ENCODE measurements at places on chromosomes 6 and 20.

GRCh38 chr6:46715141-46715540 lies 20.0 kb downstream of the PLA2G7 start:
- no peak for DNase-seq

GRCh38 chr20:25071734-25072133 lies 10.2 kb downstream of the VSX1 start:
- DNase-seq, result no peak

DNA sequence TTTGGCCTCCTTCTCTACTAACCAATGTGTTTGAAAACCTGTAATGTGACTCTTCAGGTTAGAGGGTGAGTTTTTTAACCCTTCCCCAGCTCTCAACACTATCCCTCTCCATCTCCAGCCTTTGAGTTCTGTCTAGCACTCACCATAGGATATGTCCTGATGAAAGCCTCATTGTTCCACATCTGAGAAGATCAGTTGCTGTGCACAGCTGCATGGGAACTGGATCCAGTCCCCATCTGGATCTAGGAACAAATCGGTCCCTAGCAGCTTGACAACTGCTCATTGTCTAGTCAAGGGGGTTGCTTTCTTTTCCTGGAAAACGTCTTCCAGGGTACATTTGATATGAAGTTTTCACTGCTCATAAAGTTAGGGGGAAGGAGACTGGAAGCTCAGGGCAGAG lies 45.4 kb upstream of the AGPAT4 start:
- DNase-seq, result no peak

DNA sequence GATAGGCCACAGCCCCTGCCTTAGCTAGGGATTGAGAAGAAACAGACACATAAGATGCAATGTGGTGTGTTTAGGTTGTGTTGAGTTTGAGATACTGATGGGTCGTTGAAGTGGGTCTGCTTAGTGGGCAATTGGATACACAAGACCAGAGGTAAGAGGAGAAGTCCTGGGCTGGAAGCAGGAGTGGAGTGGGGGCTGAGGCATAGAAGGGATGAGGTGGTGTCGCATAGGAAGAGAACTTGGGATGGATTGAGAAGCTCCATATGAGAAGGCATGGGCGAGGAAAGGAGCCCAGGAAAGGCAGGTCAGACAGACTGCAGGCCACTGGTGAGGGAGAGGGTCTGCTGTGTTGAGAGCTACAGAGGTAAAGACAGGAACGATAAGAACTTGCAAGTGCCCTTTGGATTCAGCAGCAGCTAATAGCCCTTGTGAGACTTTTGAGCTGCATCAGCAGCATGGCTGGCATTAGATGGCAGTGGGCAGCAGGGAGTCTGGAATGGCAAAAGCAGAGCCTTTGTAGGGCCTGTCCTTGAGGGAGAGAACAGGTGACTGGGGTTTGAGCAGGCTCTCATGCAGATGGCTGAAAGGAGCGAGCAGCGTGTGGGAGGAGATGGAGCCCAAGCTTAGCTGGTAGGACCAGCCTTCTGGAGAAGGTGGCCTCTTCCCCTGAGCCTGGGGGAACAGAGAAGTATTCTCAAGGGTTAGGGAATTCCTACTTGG lies 33.2 kb downstream of the PLCG1 start:
- DNase-seq, result no peak

DNA sequence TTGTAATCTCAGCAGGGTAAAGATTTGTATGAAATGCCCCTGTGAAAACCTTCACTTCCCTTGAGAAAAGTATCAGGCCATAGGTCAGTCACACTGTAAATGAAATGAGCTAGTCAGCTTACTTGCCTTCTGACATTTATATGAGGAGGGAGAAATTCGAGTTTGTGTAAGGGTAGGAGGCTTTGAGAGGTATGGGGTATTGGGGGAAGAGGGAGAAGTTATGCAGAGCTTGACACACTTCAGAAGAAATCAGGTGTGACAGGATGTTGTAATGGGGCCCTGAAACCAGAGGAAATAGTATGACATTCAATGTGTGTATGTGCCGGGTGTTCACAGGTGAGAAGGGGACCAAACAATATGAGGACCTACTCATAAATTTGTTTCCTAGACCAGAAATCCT lies 64.2 kb upstream of the CCN6 start:
- DNase-seq, result peak; percentile 45

Measured in stimulated activated CD4-positive, alpha-beta T cell treated with anti-CD3 and anti-CD28 coated beads, Interleukin-4, amount 100 ng/mL, for 4 hours (primary cell).